LHCN-M2 (cell line): ENCODE measurements at places on chromosomes 3 and 15.

DNA sequence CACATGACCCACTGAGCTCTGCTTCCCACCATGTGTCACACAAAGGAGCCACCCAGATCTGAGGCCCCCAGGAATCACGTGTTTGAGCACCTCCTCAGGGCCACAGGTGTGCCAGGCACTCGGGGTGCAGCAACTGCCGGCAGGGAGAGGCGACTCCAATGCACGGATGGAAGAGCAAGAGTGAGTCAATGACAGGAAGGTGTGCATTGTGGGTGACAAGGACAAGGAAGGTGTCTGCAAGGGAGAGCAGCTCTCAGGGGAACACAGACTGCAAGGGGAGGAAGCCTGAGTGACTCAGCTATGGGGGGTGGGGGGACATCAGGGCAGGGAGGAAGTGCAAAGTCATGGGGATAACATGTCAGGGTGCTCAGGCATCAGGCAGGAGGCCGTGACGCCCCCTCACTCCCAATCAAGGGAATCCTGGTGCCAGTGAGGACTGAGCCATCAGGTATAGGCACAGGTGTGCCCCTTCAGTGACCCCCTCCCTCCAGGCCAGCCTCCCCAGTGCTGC lies 67.4 kb downstream of the NUP210 start:
- no peak for DNase-seq

DNA sequence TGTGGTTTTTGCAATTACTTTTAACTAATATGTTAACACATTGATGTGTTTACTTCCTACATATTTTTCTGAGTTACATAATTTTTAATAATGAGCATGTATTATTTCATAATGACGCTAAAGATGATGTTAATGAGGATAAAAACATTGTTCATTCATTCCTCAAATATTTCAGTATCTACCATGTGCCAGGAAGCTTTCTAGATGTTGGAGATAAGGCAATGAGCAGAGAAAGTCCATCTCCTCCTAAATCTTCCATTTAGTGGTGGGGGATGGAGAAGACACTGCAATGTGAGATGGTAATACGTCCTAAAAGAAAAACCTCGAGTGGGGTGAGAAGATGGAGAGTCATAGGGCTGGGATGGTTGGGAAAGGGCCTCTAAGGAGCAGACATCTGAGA lies 132.7 kb downstream of the MYLK start:
- DNase-seq, result no peak

GRCh38 chr15:25556136-25556535 lies 117.3 kb upstream of the UBE3A start:
- DNase-seq, result no peak

GRCh38 chr3:108477511-108478147 lies 32.8 kb downstream of the MYH15 start:
- peak; percentile 76 for DNase-seq

DNA sequence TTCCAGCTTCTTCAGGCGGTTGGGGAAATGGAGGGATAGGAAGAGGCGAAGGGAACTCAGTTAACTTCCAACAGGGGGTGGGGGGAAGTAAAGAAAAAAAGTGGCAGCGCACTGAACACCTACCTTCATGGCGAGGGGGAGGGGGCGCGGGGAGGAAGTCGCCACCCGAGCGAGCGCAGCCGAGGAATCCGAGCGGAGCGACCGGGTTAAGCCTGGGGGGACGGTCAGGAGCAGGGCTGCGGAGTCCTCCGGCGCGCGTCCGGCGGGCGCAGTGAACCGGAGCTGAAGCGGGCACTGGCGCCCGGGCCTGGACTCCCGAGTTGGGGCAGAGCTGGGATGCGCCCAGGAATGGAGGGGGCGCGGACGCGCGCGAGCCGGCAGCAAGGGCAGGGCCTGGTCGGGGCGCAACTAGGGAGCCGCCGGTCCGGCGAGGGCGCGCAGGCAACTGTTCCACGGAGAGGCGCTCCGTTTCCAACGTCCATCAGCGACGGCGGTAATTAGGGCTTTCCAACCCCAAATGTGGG lies at the start of gene WNT5A:
WNT5A (minus strand) TSS at position 450 of the 524 bp plus-strand sequence; CDS start at position 129, 321 bp downstream.
- peak; percentile 54 for DNase-seq

DNA sequence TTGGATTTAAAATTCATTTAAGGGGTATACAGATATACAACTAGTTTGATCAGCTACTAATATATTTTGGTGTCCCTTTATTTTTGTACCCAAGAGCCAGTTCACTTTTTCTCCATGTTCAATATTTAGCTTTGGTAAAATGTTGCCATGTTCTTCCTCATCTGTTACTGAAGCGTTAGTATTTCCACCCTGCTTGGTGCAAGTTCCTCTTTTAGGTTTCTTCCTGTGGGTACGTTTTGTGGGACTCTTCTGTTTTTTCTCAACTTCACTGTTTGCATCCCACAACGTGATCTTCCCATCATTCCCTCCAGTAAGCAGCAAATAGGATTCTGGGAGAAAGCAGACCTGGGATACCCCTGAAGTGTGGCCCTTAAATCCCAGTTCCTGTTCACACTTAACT lies 14.1 kb downstream of the WDR53 start:
- no peak for DNase-seq

- no peak for DNase-seq
Observed at GRCh38 chr15:78162038-78162437, 12.9 kb downstream of the IDH3A start.

GRCh38 chr3:56894881-56895431 lies 93.2 kb upstream of the ARHGEF3 start:
- peak; percentile 74 for DNase-seq

- peak; percentile 93 for DNase-seq
Observed at GRCh38 chr3:37183375-37183831, 9.0 kb upstream of the LRRFIP2 start.

DNA sequence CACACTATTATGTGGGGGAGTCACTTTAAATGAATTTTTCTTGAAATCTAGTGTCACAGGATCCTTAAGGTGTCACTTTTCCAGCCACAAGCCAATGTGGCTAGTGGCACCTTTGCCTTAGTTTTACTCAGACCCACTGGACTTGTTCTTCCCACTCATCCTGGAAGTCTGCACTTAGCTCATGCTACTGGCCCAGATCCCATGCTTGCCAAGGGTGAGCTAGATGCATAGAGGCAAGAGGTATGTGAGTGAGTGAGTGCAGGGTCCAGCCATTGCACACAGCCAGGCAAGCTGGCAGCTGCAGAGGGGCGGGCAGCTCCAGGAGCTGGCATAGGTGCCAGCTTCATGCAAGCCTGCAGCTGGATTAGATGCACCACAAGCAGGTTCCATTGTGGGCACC lies 81.0 kb downstream of the CGGBP1 start:
- no peak for DNase-seq

DNA sequence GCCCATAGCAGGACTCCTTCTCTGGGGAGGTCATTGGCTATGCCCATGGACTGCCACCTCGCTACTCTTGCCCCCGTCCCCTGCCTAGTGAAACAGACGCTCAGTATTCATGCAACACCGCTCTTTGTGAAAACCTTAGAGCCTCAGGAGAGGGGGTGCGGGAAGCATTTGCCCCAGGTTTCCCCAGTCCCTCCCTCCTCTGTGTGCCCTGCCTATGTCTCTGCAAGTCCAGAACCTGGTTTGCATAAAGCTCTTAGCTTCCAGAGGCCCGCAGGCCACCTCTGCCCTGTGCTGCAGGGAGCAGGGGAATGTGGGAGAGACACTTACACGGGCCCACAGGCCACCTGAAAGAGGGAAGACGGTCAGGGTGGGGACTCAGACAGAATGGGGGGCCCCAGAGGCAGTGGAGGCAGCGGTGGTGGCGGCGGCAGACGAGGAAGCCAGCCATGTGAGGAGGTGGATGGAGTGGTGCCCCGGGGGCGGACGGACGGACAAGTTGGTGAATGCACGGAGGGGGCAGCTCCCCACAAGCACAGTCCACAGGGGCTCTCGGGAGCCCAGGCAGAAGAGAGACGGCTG lies 33.8 kb upstream of the CTSH start:
- DNase-seq, result no peak

DNA sequence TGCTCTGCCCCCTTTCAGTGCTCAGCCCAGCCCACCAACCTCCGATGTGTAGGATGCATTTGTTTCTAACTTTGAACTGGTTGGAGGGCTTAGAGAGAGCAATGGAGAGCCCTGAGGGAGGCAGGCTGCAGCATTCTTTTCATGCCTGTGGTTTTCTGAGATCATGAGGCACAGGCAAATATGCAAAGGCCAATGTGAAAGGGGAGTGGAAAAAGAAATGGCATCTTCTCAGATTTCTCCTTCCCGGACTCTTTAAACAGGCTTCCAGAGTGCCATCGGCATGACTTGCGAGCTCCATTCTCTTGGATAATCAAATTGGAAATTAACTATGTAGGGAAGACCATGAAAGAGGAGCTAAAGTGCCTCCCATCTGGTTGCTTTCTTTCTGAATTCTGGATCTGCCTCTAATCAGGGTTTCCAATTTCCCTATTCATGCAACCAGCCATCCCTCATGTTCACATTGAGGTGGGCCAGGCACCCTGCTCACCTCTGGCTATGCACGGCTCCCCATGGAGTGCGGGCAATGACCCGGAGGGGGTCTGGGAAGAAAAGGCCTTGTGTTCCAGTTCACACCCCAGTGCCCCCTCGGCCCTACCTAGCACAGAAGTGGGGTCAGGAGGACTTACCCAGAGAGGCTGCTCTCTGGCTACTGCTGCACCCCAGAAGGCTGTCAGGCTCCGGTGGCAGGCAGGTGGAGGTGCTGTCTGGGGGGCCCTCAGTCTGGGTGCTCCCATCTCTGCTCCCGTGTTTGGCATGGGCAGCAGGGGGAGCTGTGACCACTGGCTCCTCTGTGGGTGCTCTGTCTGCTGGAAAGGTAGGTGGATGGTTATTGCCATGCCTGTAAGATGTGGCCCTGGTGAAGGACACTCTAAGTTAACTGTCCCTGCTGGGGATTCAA lies 16.1 kb downstream of the AMOTL2 start:
- DNase-seq, result peak; percentile 98

GRCh38 chr3:13332158-13332557 lies 88.0 kb downstream of the NUP210 start:
- no peak for DNase-seq

GRCh38 chr3:170356596-170357175 lies 829 bp upstream of the SKIL start:
- DNase-seq, result peak; percentile 90

DNA sequence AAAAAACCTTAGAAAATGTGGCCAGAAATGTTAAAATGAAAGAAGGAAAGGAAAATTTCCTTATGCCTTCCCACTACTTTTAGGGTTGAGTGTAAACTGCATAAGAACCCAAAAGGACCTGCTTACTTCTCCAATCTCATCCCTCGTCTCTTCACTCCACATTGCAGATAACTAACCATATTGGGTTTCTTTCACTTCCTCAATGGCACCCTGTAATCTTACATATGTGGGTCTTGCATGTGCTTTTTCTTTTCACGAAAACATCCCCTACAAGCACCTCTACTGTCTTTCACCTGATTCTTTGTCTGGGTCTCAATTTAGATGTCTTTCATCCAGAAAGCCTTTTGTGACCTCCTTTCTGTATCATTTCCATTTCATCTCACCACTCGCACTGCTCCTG lies 23.1 kb downstream of the EOMES start:
- no peak for DNase-seq

- peak; percentile 9 for DNase-seq
Observed at GRCh38 chr15:86347245-86347644, 267.6 kb downstream of the AGBL1 start.
